ENCODE measurements at places on chromosomes 12 and 14.

- no peak for DNase-seq
These were observed 452.9 kb downstream of the RPL10L start for GRCh38 chr14:46198676-46199075.

- DNase-seq, result no peak
These were observed 60.5 kb downstream of the FOXN3 start for GRCh38 chr14:89356496-89356895.

DNA sequence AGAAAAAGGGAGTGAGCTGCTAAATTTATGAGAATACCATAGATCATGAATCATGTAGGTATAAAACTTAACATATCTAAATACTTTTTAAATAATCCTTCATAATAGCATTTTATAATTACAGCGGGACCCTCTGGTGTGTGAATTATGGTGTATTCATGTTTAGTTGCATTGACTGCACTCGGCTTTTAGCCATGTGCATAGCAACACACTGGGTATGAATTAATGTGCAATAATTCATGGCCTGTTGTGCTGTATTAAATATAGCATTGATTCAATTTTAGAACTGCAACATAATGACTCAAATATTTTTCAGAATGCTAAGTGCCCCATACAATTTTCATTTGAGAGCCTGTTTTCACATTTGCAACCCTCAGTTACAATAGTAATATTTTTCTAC is 249.6 kb upstream of the G2E3 start:
- DNase-seq, result no peak

DNA sequence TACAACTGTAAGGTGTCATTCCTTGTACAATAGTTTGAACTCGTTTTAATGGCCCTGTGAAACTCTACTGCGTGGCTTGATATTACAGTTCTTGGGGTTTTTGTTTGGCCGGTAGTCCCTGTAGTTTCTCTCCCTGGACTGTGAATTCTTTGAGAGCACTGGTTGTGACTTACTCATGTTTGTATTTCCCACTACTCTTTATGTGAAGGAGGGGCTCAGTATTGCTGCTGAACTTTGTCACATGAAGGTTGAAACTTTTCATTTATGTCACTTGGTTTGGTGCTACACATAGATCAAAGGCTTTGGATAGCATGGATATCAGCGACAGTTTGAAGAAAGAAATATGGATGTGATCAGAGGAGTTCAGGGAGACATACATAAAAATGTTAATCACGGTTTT is 1.5 kb upstream of the POU6F1 start:
- no peak for DNase-seq

DNA sequence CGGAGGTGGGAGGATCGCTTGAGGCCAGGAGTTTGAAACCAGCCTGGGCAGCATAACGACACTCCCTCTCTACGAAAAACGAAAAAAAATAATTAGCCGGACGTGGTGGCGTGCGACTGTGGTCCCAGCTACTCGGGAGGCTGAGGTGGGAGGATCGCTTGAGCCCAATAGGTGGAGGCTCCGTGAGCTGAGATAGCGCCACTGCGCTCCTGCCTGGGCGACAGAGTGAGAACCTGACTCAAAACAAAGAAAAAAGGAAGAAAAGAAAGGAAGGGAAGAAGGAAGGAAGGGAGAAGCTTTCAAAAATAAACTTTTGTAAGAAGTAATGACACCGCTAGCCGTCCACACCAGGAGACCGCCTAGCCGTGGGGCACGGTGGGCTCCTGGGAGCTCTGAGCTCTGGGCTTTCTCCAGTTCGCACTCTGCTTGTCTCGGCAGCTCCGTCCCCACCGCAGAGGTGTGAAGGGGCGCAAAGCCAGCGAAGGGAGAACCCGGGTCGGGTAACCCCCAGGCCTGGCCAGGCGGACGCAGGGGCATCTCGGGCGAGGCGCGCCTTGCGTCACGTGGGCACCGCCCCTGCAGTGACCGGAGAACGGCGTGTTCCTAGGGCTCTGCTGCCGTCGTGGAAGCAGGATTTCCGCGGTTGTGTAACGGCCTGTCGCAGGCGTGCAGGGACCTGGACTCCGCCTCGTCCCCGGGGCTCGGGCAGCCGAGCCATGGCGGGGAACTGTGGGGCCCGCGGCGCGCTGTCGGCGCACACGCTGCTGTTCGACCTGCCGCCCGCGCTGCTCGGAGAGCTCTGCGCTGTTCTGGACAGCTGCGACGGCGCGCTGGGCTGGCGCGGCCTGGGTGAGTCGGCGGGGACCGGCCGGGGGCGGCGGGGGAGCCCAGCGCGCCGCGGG is at the start of gene IRAK3:
Gene IRAK3 (plus strand): TSS at position 631 of the 902 bp plus-strand sequence. CDS start 86 bp downstream, at position 717.
- peak; percentile 71 for DNase-seq

DNA sequence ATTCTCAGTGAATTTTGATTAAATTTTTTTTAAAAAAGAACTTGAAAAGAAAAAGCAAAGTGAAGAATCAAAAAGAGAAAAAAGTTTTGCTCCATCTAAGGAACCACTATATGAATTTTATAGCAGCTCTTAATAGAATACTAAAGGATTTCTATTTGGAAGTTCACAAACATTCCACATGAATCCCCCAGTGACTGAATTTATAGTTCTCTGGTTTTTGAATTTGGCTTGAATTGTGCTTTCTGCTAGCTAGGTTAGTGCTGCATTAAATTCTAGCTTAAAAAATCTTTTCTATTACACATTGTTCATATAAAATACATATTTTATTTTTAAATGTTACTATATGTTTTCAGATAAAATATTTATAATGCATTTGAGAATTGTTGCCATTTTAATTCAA is 675.4 kb downstream of the RERGL start:
- DNase-seq, result no peak

GRCh38 chr12:52971679-52972329 is 22.9 kb downstream of the KRT18 start:
- DNase-seq, result no peak

GRCh38 chr14:23006544-23007419 is 3.2 kb downstream of the C14orf93 start:
- DNase-seq, result peak; percentile 98

- no peak for DNase-seq
These were observed 72.9 kb downstream of the PPP2R5C start for GRCh38 chr14:101834397-101834796.

DNA sequence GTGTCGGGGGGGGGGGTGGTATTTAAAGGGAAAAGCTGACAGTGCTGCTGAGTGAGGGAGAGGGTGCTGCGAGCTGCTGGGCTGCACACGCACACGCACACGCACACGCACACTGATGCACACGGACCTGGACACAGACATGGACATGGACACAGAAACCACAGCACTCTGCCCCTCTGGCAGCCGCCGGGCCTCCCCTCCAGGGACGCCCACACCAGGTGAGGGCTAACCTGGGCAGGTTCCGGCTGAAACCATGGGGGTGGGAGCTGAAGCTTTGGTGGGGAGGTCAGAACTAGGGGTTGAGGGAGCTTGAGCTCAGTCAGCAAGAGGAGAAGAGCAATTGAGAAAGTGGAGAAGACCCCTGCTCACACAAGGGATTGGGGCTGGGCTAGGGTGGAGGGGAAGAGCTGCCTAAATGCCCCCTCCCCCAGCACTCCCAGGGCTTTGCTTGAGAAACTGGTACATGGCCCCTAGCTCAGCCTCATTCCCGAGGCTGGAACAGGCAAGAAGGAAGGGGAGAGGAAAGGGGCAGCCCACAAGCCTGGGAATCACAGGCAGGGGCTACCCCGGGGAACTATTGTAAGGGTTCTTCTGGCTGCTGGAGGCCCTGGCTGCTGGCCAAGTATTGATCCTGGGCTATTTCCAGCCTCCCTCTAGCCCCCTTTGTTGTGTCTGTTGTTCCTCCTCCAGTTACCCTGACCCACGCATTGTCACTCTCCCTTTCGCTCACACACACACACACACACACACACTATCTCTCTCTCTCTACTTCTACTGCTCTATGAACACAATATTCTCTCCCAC is at the start of gene REM2:
Gene REM2 (plus strand): TSS at position 50 of the 804 bp plus-strand sequence. CDS start 66 bp downstream, at position 116.
- DNase-seq, result peak; percentile 65

- DNase-seq, result no peak
These were observed 3.6 kb downstream of the LRRC74A start for GRCh38 chr14:76829650-76830421.

GRCh38 chr14:20617138-20618003 is 24.1 kb downstream of the OR6S1 start:
- no peak for DNase-seq

- DNase-seq, result no peak
These were observed at the start of gene MYF5 for GRCh38 chr12:80716696-80717469. Gene MYF5 (plus strand): TSS chr12:80716912. CDS start chr12:80717064, 152 bp downstream.

DNA sequence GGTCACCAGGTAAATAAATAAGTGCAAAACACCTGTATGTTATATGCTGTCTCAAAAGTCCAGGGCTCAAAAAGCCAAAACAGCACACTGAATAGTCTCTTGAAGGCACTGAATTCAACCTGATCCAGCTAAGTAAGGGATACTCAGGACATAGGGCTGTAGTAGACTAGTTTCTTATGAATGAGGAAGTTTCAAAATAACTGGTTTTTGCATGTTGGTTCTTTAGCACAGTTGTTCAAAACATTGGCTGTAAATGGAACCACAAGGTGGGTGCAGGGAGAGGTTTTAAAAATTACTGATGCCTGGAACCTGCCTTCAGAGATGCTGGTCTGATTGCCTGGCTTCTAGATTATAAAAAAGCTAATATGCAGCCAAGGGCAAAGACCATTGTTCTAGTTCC is 34.1 kb downstream of the NDUFA12 start:
- DNase-seq, result no peak

GRCh38 chr12:113961921-113962710 is 4.0 kb downstream of the RBM19 start:
- DNase-seq, result peak; percentile 31

DNA sequence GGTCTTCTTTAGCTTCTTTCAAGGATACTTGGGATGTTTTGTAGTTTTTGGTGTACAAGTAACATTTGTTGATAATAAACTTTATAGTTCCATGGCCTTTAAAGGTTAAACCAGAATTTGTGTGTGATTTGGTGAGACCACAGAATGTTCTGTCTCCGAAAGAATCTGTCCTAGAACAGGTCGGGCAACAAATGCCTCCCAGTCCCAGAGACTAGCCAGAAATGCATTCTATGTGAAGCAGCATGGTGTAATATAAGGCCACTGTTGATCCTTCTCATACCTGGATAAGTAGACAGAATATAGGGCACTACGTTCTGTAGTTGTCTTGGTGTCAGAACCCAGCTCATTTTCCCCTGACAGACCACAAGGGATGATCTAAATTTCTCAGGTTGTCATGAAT is 10.0 kb downstream of the STYK1 start:
- no peak for DNase-seq

DNA sequence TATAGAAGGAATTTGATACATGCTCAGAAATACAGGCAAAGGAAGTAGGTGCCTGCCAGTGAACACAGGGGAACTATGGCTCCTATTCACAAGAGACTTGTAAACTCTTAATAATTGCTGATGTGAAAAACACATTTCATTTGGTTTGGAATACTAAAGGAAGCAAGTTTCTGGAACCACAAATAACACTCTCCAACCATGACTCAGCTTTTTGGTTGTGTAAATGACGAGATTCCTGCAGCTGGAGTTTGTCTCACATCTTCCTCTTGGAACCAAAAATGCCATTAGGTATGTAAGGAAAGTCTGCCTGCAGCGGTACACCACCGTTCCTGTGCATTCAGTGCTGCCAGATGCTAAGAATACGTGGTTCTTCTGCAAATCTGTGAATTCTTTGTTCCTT is 4.5 kb upstream of the OR11H6 start:
- DNase-seq, result no peak

GRCh38 chr12:32615441-32615840 is 63.7 kb upstream of the DNM1L start:
- no peak for DNase-seq

GRCh38 chr12:62800707-62801400 is 134.1 kb downstream of the PPM1H start:
- no peak for DNase-seq

GRCh38 chr14:35384455-35385041 is 20.0 kb downstream of the NFKBIA start:
- DNase-seq, result peak; percentile 85

- DNase-seq, result peak; percentile 34
These were observed 9.7 kb upstream of the ZDHHC22 start for GRCh38 chr14:77151245-77151644.

DNA sequence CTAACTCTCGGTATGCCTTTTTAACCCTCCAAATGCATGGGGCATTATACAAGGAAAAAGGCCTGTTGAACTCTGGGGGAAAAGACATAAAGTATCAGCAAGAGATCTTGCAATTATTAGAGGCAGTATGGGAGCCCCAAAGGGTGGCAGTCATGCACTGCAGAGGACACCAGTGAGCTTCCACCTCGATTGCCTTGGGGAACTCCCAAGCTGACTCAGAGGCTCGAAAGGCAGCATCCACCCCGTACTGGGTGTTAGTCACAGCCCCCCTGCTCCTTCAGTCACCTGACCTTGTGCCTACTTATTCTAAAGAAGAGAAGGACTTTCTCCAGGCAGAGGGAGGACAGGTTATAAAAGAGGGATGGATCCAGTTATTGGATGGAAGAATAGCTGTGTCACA is 781.4 kb upstream of the TMEM132C start:
- DNase-seq, result no peak

GRCh38 chr12:72030277-72030676 is 91.6 kb downstream of the TPH2 start:
- no peak for DNase-seq

- no peak for DNase-seq
These were observed 211.4 kb downstream of the PHETA1 start for GRCh38 chr12:111157486-111157885.

DNA sequence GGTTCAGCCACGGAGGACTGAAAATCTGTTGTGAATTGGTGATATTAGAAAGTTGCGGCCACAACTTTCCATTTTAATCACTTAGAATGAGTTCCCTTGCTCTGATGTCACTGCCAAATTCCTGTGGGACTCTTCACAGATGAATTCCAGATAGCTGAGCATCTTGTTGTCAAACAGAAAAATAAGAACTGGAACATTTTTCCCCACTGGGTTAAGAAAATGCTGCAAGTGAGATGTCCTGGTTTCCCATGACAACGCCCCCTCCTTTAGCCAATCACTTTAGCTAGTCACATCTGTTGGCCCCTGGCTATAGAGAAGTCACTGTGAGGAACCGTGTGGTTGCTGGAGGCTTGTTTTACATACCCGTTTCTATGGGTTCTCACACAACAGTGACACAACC is 135.9 kb downstream of the KTN1 start:
- no peak for DNase-seq

GRCh38 chr14:100653409-100653808 is 66.2 kb upstream of the BEGAIN start:
- no peak for DNase-seq

- no peak for DNase-seq
These were observed 55.0 kb downstream of the TPCN1 start for GRCh38 chr12:113276306-113276705.

DNA sequence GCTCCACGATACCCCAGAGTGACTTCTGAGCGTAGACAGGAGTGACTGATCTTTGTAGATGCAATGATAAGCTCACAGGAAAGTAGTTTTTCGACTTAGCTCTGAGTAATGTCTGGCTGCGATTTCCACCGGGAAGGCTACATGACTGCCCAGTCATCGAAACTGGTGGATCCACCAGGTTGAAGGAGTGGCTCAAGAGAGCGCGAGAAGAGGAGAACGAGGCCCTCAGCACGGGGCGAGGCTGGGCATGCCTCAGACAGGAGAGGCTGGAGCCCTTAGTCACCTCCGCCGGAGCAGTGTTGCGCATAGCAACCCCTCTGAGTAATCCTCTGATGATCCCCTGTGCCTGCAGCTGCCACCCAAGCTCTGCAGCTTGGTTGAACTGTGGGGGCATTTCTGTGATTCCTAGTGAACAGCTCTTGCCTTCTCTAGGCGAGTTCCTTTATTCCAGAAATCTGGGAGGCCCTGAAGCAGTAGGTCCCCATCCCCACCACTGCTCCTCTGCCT is 25.6 kb downstream of the ELK3 start:
- no peak for DNase-seq

Data from kidney (tissue), 22 donors.